ENCODE measurements at places on chromosomes 1 and 21. TPM values are rescaled to one million over a fixed set of nuclear protein-coding genes. Genes with fewer than 3 reads are reported as not detected.

DNA sequence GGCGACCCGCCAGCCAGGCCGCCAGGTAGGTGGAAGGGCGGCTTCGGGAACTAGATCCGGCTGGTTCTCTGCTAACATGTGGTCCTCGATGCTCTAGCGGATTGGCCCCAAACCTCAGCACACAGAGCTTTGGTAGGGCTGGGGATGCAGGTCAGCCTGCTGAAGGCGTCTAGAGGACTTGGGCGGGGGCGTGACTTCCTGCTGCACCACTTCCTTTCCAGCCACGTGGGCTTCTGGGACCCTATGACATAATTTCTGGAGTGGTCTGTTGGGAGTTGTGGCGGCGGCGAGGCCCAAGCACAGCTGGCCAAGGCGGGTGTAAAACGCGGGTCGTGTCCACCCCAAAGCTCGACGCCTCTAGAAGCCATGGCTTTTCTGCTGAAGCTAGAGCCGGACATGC is 124.5 kb downstream of the ATF6 start:
- DNase-seq, result no peak

DNA sequence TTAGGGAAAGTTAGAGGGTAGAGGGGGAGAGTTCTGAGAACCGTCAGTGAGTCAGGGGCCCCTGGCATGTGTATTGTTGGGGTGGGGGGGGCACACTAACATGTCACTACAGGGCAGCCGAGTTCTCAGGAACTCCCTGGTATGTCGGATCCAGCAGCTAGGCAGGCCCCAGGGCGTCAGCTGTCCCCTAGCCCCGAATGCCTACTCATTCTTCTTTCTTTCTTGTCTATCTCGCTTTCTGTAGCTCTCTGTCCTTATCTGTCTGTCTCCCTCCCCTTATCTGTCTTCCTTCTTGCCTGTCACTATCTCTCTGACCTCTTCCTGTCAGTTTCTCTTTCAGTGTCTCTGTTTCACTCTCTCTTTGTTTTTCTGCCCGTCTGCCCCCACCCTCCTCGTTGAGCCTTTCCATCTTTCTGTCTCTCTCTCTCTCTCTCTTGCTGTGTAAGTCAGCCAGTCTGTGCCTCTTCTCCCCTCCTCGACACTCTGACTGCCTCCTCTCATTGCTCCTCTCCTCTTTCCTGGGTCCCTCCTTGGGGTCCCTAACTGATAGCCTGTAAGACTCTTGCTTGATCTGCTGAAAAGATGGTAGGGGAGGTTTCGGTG is 2.4 kb downstream of the NTRK1 start:
- no peak for DNase-seq

DNA sequence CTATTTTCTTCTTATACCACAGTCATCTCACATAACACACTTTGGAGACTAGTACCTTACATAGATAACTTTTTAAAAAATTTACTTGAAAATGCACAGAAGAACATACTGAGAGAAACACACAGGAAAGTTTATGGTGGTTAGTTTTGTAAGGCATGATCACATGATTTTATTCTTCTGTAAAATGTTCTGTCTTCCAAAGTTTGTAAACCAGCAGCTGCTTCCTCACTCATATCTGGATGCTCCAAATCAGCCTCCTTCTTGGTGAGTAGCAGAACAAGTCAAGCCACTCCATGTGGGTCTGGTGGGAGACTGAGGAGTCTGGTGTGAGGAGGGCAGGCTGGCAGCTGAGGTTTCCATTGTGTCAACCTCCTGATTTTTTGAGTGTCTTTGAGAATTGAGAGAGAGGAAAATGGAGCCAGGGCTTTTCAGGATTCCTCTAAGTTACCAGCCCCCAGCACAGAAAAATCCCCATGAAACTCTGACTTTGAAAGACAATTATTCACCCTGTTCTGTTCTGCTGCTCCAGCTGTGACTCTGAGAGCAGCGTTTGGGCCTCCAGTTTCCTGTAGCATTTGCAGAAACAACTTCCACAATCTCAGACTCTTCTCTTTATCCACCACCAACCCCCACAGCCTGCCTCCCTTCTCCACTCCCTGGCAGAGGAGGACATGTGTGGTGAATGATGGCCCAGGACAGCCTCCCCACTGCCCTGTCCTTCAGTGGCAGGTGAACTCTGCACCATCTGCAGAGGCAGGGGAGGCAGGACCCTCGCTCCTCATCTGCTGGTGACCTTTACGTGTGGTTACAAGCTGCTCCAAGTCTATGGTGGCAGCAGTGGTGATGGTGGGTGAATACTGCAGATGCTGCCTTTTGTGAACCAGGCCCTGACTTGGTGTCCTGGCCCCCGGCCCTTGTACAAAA is 82.3 kb downstream of the FCRL5 start:
- no peak for DNase-seq

Gene HRNR
- polyA plus RNA-seq, result 0.19 TPM

DNA sequence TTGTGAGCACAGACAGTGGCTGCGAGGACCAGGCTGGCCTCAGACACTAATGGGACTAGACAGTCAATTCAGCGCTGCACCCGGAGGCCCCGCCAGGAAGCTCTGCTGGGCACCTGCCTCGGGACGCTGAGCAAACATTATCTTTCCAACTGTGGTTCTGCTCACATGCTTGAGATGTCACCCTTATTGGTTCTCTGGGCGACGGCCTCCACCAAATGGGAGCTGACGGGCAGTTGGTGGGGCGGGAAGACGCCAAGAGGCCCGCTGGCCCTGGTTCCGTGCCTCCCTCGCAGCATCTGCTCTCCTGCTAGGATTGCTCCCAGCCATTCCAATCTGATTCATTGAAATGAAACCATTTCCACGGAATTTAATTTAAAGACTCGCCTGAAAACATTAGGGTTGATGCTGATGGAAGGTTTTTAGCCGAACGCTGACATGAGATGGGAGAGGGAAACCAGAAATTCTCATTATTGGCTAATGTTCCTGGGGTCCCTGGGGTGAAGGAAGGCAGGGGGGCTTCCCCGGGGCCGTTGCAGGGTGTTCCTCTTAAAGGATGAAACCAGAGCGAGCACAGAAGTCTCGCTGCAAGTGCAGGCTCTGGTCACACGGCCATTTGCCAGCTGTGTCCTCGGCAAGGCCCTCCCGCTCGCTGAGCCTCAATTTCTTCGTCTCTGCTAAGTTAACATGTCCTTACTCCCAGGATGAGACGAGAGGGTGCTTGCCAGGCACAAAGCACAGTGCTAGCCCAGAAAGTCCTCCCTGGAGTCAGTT is 512.2 kb downstream of the NPHP4 start:
- DNase-seq, result no peak

DNA sequence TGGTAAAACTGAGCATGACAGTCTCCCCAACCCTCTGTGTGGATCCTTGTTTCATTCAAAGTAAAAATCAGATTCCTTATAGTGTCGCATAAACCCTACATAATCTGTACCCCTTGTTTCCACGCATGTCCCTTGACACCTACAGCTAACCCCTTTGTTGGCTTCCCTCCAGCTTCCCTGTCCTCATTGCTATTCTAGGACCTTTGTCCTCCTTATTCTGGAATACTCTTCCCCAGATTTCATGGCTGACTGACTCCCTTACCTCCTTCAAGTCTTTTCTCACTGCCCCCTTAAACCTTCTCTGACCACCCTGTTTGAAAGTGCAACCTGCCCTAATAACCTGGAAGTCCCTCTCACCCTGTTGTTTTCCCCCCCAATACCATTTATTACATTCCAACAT is 4.0 kb downstream of the RNF11 start:
- DNase-seq, result no peak

- DNase-seq, result no peak
These were observed 187.2 kb downstream of the FGGY start for GRCh38 chr1:59484096-59484495.
